ENCODE measurements at places on chromosomes 7 and 10. TPM values are rescaled to one million over a fixed set of nuclear protein-coding genes. Genes with fewer than 3 reads are reported as not detected.

Gene SRRM3
- polyA plus RNA-seq = 3.0 TPM

Gene CELF2
- 40.1 TPM for polyA plus RNA-seq

Gene LOXL4
- polyA plus RNA-seq = 6.6 TPM

Gene CUTC
- polyA plus RNA-seq = 68.7 TPM

Gene CYTH3
- 23.5 TPM for polyA plus RNA-seq

Gene CDK1
- 1.9 TPM for polyA plus RNA-seq

Gene GIMAP5
- 24.3 TPM for polyA plus RNA-seq

Gene ANKRD2
- polyA plus RNA-seq = 0.23 TPM

Gene NT5C2
- polyA plus RNA-seq = 51.5 TPM

Gene FXYD4
- not detected for polyA plus RNA-seq

Gene GBX1
- not detected for polyA plus RNA-seq

Gene MOGAT3
- not detected for polyA plus RNA-seq

Measured in urinary bladder (tissue), 4 donors.